ENCODE measurements at places on chromosomes 16 and 17.

DNA sequence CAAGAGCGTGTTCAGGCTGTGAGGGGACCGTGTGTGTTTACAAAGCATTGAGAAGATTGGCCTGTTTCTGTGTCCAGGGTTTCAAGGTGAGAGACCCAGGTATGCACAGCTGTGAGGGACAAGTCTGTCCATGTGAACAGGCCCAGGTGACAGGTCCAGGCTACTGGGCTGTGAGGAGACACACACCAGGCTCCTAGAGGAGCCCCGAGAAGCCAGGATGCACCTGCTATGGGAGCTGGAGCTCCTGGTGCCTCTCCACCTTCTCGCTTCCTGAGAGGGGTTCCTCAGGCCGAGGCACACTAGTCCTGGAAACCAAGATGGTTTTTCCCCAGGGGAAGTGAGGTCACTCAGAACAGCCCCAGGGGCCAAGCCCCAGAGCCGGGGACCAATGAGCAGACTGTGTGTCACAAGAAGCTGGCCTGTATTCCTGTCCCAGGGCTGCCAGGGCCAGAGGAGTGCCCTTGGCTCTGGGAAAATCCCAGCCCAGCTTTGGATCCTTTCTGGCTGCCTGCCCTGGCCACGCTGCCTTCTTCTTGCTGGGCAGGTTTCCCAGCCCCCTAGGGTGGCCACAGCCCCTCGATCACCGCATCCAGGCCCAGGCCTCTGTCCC is 153.4 kb upstream of the PLCG2 start:
- no peak for DNase-seq

GRCh38 chr16:56939801-56940200 is 7.9 kb downstream of the HERPUD1 start:
- DNase-seq: no peak

GRCh38 chr17:46191322-46192188 is 1.7 kb downstream of the KANSL1 start:
- DNase-seq: no peak

DNA sequence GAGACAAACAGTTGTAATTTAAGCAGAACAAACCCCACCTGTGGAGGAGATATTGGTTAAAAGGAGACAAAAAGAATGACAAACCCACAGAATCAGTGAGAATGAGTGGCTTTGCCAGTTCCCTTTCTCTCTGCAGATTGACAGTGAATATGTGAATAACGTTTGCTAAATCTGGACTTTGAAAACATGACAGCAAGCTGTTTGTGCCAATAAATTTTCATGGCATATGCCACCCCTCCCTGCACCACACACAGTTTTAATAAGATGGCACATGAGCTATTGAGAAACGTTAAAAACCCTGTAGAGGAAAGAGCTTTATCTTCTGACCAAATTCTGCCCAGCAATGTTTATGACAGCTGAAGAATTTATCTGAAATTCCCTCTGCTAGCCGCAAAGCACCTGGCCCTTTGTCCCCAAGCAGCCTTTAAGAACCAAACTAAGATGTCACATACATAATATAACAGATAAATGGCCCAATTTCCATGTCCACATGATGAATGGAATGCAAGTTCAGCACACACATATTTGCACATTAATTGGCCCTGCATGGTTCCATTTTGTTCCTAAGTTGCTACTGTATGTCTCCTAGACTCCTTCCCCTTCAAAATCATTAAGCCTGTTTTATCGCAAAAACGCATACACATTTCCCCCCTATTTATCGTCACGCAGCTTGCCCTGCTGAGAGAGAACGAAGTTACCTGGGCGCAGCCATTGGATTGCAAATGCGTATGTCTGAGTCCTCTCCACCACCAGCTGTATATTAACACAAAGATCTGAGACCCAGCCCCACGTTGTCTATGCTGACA is 773.5 kb upstream of the EEF2KMT start:
- no peak for DNase-seq

DNA sequence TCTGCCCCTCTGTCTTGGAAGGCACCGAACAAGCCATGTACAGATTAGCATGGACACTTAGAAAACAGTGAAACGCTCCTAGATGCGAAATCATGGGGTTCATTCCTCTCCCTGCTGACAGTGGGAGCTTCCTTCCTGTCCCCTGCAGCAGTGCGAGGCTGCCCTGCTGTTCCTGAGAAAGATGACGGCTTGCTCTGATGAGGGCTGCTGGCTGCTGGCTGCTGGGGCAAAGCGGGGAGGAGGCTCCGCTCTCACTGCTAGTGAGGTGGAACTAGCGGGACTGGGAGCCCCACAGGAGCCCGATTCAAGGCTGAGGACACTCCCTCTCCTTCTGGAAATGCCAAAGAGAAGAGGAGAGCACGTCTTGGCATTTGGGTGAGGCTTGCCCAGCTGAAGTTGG is 25.9 kb upstream of the CACNG4 start:
- no peak for DNase-seq

DNA sequence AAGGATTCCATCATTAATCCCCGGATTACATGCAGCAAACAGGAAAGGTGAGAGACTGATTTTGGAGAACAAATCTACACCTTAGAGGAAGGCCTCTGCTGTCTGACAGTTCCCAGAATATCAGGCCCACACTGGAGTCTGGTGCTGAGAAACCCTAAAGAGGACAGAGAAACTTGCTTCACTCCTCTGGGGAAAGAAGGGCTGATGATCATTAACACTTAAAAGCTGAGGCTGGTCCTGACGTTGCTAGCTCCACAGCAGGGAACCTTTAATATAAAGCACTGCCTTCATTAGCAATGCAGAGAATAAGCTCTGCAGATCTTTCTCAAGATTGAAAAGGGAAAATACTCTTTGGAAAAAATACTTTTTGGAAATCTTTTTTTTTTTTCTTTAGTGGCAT is 1472.4 kb upstream of the GOT2 start:
- DNase-seq: no peak

- DNase-seq: no peak
These were observed 19.8 kb upstream of the G6PC1 start for GRCh38 chr17:42880776-42881310.

DNA sequence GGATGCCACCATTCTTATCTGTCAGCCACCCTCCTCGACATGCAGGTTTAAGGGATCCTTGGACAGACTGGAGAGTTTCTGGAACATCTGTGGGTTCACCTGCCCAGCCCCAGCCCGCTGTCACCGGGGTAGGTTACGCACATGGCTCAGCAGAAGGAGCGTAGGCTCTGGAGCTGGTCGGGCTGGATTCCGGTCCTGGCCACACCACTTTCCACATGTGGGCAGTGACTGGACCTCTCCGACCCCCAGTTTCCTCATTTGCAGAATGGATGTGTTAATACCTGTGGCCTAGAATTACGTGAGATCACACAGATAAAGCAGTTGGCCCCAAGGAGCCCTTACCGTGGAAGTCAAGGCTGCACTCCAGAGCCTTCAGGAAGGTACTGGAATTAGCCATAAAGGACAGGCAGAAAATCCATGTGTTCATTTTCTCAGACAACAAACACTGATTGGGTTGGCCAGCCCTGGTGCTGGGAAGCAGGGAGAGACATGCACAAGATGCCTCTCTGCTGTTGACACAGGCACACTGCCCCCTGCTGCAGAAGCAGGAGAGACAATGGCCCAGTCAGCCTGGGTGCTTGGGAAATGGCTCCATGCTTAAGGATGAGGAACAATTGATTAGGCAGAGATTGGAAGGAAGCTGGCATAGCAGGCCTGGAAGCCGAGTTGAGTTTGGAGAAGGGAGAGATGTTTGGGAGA is 58.8 kb downstream of the SF3B3 start:
- DNase-seq: no peak

DNA sequence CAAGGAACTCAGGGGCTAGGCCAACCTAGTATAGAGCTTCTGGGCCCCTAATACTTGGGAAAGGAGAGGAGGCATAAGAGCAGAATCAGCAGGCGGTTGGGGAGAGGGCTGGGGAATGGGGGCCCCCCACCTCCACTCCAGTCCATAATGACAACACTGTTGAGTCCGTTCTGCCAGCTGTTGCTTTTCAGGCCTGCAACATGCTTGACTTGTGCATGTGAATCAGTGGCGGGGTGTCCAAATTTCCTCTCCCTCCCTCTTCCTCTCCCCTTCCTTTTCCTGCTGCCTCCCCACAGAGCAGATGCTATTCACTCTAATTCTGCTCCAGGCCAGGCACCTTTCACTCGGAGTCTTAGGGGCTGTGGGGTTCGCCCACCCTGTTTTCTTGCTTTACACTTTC is 31.7 kb downstream of the SGSM2 start:
- DNase-seq: no peak

DNA sequence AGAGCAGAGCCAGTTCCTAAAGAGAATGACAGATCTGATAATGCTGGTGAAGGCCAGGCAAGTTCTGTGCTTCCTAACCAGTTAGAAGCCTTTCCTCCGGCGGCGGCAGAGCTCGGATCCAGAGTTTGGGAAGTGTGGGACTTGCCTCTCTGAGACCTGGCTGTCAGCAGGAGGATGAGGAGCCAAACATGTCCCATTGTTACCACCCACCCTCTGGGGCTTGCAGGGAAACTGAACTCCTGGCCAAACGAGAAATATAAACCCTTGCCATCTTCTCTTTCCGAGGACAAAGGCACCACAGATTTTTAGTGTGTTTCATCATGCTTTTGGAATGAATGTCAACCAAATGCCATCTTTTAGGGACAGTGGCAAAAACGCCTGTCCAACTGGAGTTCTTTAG is 80.2 kb upstream of the SMURF2 start:
- no peak for DNase-seq

Data from amniotic stem cell (primary cell).